ENCODE measurements at places on chromosomes 6 and 20.
A peak's percentile ranks its signal among the peaks of the same experiment; 100 is the strongest.

DNA sequence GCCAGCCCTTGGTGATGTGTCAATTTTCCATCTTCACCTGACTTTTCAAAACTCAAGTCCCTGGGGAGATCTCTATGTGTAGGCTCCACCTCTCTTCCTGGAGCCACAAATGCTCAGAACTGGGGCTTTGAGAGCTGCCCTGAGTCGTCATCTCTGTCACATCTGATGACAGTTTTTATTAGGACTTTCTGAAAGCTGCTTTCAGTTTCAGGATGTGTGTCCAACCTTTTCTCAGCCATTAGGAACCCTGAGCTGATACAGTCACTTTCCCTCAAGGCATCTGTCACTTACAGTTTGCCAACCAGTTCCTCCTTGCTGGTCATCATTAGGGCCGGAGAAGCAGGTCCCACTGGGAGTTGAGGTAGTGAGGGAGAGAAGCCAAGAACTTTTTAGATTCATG, 365.9 kb upstream of the CHD6 start:
- no peak for DNase-seq

DNA sequence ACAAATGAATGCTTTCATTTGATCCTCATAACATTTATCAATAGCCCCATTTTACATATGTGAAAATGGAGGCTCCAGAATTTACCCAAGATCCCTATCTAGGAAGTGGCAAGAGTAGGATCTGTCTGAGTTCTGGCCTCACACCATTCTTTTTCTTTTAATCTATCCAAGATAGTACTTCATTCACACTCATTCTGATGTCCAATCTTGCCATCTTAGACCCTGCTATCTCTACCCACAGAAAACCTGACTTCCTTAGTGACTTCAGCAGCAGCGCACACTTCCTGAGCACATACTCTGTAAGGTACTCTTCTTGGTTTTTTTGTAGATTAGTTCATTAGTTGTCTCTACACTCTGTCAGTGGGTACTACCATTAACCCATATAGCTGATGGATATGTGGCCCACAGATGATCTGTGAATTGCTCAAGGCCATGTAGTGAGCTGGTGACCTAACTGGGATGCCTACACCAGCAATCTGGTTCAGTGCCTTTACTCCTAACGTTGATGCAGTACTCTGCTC, 36.3 kb downstream of the COX4I2 start:
- peak; percentile 19 for DNase-seq

DNA sequence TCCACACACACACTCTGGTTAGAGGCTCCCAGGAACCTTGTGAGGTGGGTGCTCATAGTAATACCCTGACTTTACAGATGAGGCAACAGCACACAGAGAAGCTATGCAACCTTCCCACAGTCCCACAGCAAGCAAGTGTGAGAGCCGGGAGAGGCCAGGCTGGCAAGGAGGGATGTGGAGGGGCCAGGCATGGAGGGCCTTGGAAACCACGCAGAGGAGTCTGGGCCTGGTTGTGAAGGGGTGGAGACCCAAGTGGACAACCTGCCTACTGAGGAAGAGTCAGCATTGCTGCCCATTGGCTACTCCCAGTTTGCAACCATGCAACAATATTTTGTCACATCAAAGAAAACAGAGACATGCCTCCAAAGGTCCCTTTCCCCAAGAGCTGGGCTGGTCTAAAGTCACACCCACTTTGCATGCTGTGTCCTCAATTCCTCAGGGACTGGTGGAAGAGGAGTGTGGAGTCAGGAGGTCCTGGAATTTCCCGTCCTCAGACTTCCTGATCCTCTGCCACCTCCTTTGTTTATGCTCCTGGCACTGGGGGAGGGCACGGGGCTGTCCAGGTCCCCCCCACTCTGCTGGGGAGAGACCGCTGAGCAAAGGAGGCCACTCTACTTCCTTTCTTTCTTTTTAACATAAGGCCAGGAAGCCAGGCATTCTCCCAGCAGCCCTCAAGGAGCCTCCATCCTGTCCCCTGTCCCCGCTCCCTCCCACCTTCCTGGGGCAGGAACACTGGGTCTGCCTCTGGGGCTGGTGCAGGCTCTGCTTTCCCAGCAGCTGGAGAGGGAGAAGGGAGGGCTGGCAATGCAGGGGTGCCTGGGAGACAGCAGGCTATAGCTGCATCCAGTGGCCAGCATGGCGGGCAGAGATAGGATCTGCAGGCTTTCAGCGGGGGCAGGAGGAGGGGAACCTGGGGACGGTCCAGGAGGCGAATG, 68.3 kb downstream of the NOL4L start:
- DNase-seq, result no peak

- DNase-seq, result no peak
These were observed 39.6 kb downstream of the VEGFA start for GRCh38 chr6:43809417-43810305.

DNA sequence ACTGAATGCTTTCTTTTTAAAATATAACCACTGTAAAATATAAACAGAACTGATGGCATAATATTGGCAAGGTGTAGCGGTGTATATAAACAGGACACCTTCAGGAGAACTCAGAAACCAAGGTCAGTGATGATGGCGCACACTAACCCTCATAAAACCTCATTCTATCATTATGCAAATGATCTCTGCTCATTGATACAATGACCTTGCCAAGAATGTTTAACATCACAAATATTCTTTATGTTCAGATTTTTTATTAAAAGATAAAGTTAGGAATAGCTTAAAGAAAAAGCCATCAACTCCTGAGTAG, 48.6 kb upstream of the DST start:
- no peak for DNase-seq

DNA sequence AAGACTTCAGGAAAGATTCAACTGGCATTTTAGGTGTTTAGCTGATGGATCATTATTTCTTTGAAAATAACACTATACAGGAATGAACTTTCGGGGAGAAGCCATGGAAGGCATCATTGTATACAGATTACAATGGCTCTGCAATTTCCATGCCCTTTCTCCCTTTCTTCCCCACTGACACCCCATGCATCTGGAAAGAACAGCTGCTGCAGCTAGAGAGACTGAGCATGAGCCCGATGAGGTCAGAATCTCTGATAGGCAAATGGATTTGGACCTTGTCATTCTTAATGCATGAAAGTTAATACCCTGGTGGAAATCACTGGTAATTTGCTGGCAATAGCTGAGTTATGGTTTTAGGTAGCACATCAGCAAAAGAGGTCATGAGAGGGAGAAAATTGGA, 54.8 kb downstream of the BTBD3 start:
- no peak for DNase-seq

GRCh38 chr6:36642913-36643817, 35.3 kb upstream of the CDKN1A start:
- DNase-seq, result no peak

GRCh38 chr6:89353118-89353556, 615 bp upstream of the UBE2J1 start:
- peak; percentile 31 for DNase-seq

GRCh38 chr6:33978412-33979150, 167.3 kb downstream of the GRM4 start:
- DNase-seq, result no peak

DNA sequence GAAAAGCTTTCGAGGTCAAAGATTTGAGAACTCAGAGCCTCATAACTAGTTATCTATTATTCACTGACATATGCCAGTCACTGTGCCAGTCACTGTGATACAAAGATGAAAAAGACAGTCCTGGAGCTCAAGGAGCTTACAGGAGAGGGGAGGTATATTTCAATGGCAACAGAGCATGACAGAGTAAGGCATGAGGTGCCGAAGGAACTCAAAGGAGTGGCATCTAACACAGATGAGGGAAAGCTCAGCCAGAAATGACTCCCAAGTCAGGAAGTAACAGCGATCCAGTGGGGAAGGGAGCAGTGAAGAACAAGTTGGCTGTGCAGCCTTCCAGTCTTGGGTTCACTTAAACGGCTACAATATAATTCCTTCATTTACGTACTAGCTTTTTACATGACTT, 46.6 kb downstream of the DTNBP1 start:
- no peak for DNase-seq

DNA sequence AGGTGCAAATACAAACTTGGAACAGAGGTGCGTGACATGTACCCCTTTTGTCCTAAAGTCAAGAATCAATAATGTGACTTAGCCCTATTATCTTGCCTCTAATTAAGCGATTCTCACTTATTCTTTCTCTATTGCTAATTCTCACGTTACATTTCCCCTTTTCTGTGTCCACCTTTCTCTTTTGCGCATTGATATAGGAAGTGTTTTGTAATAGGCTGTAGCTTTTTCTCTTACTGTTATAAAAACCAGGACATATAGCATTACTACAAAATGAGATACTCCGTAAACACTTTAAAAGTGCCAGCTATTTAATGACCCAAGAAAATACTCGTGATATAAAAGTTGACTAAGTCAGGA, 669 bp upstream of the TMEM30A start:
- no peak for DNase-seq

Measured in CD4-positive, alpha-beta T cell treated with Interleukin-6 for 4 hours (primary cell).